ENCODE measurements at places on chromosomes 2 and 18.

- no peak for DNase-seq
Observed at GRCh38 chr2:232831496-232831895, 38.6 kb upstream of the SNORC start.

DNA sequence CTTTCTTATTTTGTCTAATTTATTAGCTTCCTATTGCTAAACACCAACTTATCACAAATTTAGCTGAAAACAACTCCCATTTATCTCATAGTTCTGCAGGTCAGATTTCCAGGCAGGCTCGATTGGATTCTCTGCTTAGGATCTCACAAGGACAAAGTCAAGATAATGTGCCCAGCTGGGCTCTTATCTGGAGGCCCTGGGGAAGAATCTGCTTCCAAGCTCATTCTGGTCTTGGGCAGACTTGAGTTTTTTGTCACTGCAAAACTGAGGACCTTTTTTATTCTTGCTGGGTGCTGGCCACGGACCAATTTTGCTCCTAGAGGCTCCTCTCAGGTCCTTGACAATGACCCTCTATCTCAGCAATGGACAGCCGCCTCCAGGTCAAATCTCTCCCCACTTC is 215.5 kb downstream of the TRIB2 start:
- DNase-seq: no peak

DNA sequence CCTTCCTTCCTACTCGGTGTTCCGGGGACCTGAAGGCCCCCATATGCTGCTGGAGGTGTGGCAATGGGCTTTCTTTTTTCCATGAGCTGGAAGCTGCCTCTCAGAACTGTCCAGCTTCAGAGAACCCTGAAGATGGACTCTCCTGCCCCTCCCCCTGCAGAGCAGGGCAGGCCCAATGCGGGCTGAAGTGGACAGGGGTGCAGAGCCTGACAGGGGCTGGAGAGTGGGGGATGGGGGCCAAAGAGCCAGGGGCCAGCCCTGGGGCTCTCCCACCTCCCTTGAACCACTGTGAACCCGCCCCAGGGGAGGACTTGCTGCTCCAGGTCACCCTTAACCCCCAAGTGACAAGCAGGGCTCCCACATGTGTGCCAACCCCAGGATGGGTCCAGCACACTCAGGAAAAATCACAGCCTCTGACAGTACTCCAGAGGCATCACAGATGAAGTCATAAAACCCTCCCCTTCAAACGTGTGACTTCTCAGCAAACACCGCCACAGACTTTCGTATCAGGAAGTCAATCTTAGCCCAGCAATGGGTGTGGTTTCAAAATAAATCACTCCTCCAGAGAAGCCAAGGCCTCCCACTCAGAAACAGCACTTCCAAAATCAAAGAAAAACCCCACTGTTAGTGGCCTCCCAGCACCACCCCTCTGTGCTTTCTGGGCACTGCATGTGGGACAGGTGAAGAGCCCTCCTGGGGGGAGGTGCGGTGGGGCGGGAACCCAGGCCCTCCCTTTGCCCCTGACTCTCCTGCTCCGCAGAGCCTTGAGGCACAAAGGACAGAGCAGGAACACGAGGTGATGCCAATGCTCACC is 135.8 kb downstream of the HDAC4 start:
- peak; percentile 70 for DNase-seq

DNA sequence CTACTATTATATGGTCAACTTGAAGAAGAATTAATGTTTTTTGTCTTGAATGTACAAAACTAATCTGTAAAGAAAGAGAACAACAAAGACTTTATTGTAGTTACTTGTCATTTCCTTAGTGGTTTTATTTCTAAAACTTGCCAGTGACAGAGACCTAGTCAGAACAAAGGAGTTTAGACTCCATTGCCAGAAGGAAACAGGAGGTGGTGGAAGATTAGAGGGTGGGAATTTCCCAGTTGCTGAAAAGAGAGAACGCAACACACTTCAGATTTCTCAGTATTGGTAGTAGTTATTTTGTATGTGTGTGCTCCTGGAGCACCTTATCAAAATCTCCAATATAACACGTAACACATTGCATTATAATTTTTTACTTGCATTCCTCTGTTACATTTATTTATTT is 81.4 kb downstream of the CDCA7 start:
- DNase-seq: no peak

DNA sequence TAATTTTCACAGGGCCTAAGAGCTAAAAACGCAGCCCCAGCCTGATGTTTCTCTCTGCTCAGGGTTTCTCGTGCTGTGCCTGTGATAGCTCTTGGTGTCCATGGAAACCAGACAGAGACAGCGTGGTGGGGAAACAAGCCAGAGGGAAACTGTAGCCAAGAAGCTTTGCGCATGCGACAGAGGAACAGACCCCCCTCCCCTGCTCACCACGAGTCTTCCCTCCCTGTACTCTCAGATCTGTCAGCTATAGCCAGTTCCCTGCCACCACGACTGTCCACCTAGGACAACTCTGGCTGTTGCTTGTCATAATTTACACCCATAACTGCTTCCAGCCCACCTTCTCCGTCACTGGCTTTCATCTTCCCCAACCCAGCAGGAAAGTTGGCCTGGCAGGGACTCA is 13.2 kb upstream of the DNAJC27 start:
- DNase-seq: no peak

GRCh38 chr18:62784338-62784965 is 69.1 kb downstream of the PHLPP1 start:
- no peak for DNase-seq

GRCh38 chr2:70981866-70982810 is 3.7 kb downstream of the ANKRD53 start:
- DNase-seq: no peak

DNA sequence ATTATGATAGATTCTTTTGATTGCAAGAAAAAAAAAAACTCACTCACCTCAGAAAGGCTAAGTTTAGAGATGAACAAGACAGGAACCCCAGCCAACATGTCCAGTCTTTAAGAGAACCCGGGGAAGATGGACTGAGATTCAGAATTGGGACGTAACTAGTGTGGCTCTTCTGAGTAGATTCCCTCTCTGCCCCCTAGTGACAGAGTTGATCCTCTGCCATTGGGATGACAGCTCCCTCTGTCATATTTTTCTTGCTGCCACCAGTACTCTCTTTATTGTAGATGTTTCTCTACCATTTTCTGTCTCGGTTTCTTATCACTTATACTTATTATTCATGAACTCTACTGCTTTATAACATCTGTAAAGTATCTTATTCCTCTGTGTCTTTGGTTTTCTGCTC is 77.7 kb downstream of the GULP1 start:
- DNase-seq: no peak

DNA sequence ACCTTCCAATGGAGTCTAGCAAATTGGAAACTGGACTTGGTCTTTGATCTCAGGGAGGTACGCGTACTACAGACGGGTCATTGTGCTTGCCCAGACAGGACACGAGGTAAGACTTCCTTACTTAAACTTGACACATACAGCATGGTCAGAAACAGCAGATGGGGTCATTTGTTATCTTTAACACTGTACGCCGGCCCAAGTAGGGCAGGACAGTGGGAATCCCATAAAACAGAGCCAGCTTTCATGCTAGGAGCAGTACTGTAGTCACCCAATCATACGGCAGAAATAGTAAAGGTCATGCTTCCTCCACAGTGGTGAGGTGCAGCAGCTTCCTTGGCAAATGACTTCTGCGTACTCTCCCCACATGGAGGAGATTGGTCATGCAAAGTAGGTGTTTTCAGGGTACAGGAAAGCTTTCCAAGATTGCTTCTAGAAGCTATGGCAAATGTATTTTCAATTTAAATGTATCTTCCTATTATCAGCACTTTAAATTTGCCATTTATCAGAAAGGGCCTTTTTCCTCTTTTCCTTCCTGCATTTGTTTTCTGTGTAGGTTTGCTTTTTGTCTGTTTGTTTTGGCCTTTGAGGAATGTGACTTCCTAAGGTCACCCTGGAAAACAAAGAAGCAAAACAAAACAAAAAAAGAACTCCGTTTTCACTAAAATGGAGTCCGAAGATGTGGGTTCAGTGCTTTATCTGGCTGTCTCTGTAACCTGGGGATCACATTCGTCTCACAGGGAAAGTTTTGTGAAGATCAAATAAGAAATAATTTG is 74.0 kb upstream of the DSG1 start:
- DNase-seq: no peak

DNA sequence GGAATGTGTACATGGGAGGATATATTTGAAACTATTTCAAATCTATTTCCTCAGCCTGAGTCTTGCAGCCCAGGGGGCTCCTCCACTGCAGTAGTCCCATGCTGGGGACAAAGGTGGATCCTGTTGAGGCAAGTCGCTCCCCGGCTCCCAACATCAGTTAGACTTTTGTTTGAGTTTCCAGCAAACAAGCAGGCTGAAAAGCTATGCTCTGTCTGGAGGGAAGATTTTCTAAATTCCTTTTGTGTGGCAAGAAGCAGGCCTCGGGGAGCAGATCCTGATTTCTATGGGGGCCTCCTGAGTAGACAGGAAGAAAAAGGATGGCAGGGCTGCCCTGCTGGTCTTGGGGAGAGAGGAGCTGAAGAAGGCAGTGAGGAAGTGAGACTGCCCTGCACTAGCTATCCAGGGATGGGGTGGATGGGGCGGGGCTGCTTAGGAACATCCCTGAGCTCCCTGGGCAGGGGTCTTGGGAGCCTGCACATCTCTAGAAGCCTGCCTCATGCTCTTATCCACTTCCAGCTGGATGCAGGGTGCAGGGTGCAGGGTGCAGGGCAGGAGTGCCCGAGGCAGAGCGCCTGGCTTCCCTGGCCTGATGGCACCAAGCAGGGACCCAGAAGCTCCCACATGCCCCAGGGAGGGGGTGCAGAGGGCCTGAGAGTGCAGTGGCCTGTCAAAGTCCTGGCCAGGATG is 6.0 kb upstream of the CIB4 start:
- DNase-seq: no peak

GRCh38 chr18:58998401-58999203 is 133.9 kb downstream of the ZNF532 start:
- no peak for DNase-seq

- DNase-seq: no peak
Observed at GRCh38 chr2:150977296-150977695, 284.4 kb downstream of the RBM43 start.

DNA sequence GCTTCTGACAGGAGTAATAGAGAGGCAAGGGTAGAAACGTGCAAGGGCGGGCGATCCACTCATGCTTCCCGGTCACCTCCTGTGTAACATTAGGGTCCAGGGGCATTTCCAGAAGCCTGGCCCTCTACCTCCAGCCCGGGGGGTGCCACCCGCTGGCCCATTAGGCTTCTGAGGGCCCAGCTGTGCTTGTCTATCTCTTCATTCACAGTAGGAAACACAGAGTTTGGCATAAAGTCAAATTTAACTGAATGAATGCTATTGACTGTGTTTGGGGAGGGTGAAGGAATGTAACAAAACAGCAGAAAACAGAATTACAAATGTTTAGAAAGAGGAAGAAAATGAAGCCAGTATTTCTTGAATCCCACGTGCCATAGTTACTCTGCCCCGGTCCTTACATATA is 112.4 kb upstream of the SLC66A3 start:
- DNase-seq: no peak

DNA sequence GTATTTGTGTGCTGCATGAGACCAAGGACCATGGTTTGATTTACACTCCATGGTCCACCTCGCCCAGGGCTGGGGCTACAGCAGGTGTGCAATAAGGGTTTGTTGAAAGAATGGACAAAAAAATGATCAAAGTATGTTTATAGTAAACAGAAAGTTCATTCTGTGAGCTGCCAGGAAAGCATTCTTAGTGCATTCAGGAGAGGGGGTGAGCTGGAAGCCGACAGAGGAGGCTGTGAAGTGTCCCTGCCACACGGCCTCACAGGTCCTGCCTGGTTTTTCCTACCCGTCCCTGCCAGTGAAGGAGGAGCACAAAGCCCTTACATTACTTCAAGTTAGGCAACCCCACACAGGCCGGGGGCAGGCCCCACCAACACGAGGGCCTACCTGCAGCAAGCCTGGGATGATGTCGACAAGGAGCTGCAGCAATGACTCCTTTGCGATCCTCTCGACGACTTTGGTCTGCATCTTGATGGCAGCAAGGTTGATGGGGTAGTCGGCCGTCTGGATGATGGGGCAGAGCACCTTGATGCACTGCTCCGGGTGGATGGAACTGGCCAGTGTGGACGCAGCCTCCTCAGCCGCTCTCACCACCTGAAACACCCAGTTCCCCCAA is 63.2 kb upstream of the TFCP2L1 start:
- DNase-seq: no peak

GRCh38 chr2:15278296-15278695 is 282.8 kb downstream of the NBAS start:
- DNase-seq: no peak

- DNase-seq: peak; percentile 27
Observed at GRCh38 chr18:2982452-2983269, 30.3 kb downstream of the LPIN2 start.

DNA sequence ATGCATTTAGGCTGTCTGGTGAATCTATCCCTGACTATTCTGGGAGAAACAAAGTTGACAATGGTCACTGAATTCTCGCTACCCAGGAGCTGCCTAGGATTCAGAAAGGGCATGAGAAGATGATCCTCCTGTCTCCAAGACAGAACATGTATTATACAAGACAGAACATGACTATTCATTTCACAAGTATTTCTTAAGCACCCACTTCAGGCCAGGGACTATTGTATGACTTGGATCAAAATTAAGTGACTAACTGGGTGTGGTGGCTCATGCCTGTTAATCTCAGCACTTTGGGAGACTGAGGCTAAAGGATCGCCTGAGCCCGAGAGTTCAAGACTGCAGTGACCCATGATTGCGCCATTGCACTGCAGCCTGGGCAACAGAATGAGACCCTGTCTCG is 235.8 kb upstream of the RAB12 start:
- no peak for DNase-seq

- DNase-seq: no peak
Observed at GRCh38 chr2:112698834-112699515, 21.8 kb upstream of the NT5DC4 start.

DNA sequence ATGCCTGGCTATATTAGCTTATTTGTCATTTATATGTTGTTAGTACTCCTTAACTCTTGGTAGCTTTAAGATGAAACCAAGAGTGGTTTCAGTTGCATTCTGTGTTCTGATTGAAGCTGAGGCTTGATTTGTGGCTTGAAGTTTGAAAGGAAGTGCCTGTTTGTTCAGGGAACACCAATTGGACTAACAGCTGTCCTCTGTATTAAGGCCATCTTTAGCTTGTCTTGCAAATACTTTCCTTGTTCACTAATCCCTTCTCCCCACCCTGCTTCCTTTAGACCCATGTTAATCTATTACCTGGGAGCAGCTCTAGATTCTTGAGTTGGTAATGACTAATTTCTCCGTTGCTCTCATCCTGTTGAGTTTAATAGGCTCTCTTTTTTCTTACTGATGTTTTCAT is 13.4 kb downstream of the ITGA6 start:
- no peak for DNase-seq

- DNase-seq: no peak
Observed at GRCh38 chr2:120642646-120643045, 93.0 kb upstream of the GLI2 start.

GRCh38 chr2:197620133-197620532 is 55.3 kb downstream of the RFTN2 start:
- DNase-seq: no peak

DNA sequence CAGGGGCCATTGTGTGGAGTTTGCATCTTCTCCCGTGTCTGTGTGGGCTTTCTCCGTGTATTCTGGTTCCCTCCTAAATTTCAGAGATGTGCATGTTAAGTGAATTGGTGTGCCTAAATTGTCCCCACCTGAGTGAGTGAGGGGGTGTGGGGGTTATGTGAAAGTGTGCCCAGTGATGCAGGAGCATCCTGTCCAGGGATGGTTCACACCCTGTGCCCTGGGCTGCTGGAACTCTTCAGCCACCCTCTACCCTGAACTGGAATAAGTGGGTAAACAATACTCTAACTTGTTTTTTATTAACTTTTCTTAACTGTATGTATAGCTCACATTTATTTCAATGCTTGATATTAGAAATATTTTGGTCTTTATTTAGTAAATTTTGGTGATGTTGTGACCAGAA is 56.0 kb downstream of the UBE2E3 start:
- DNase-seq: no peak

- no peak for DNase-seq
Observed at GRCh38 chr2:26429779-26430578, 28.3 kb downstream of the DRC1 start.
